Head of caudate nucleus (tissue), 42 donors: ENCODE measurements at places on chromosomes 3 and 15.

DNA sequence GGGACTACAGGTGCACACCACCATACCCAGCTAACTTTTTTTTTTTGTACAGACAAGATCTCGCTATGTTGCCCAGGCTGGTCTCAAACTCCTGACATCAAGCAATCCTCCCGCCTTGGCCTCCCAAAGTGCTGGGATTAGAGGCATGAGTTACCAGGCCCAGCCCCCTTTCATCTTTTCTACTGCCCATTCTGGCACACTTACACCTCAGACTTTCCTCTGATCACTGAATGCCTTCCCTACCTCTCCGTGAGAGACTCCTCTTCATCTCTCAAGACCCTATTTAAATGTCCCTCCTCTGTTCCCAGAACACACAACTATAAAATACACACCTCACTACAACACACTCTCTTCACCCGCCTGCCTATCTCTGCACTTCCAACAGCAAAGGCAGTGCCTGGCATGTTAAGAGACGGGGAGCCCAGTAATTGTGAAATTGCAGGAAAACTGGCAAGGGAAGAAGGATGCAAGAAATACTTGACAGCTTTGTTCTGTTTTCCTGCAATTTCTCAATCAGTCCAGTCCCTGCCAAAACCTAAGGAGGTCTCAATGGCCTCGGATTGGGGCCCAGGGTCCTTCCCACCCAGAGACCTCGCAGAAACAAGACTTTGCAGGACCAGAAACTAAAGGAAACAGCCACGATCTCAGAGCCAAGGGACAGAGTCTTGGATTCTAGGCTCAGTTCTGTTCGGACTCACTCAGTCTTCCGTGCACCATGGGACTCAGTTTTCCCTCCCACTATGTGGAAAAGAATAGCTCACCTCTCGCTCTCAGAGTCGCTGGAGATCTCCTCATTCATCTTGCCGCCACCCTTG, 849 bp downstream of the RRP9 start:
- DNase-seq: no peak

DNA sequence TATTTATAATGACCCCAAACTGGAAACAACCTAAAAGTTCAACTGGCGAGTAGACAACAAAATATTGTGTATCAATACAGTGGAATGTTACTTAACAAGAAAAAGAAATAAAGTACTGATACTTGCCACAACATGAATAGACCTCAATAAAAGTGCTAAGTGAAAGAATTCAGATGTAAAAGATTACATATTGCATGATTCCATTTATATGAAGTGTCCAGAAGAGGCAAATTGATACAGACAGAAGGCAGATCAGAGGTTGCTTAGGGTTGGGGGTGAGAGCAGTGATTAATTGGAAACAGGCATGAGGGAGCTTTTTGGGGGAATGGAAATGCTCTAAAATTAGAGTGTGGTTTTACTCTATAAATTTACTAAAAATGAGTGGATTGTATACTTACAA, 183.3 kb downstream of the SATB1 start:
- no peak for DNase-seq

- no peak for DNase-seq
These were observed 14.7 kb downstream of the SLC6A1 start for GRCh38 chr3:11006986-11007933.

DNA sequence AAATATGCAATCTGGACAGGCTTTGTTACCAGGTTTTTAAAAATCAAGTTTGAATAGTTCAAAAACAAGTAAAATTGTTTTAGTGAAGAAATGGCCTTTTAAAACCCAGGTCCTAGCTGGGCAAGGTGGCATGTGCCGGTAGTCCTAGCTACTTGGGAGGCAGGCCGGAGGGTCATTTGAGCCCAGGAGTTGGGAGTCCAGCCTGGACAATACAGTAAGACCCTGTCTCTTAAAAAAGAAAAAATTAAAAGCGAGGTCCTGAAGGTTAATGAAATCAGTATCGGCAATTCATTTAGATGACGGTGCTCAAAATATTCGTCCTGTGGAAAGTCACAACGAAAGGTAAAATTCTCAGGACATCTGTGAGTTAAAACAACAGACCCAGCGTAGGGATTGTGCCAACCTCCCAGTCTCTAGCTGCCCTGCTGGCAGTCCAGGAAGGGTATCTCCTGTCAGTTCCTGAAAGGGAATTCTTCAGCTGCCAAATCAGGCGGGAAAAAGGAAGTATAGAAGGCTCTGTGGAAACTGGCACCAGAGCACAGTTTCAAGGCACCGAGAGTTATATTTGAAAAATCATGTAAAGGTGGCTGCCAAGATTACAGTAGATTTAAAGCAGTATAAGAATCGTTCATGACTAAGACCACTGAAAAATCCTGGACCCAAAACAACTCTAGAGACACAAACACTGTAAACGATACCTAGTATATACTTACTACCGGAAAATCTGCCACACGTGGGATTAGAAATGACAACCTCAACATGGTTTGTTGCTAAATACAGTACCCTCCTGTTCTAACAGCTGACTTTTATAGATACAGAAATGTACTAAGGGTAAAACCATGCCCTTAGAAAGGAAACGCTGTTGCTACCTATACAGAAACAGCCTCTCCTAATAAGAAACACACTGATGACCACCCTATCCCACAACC, 1.2 kb upstream of the ABHD17C start:
- DNase-seq: no peak

GRCh38 chr3:152331018-152331541, 62.4 kb downstream of the MBNL1 start:
- no peak for DNase-seq

GRCh38 chr3:81339040-81339845, 422.2 kb downstream of the GBE1 start:
- no peak for DNase-seq

DNA sequence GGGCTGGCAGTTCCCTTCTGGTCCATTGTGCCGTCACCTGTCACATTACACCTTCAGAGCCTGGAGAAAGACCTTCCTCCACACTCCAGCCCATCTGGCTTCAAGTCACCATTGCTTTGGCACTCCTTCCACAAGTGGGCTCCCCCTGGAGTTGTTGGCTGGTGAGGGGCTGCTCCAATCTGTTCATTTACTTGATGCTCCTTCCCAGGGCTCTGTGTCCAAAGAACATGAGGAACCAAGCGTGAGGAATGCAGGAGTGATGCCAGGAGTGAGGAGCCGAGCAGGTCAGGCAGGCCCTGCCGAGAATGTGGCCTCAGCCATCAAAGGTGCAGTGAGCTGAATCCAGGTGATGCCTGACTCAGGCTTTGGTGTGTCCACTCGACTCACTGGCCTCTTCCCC, 57.2 kb downstream of the OXNAD1 start:
- no peak for DNase-seq

GRCh38 chr15:61794881-61795280, 265.4 kb downstream of the VPS13C start:
- DNase-seq: no peak

DNA sequence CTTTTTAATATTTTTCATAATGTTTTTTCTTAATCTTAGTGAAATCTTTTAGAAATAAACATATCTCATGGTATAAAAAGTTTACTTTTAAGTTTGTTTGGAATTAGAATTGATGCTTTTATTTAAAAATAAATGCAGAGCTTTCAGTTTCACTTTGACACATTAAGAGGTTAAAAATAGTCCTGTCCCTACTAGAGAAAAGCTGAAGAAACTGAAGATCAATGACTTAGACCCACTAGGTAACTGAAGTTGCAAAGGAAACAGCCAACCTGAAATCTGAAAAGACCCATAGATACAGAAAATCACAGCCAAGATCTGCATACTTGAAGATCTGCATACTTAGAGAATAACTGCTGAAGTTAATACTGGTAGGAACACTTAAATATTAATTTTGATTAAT, 237.6 kb downstream of the RAP2B start:
- no peak for DNase-seq

DNA sequence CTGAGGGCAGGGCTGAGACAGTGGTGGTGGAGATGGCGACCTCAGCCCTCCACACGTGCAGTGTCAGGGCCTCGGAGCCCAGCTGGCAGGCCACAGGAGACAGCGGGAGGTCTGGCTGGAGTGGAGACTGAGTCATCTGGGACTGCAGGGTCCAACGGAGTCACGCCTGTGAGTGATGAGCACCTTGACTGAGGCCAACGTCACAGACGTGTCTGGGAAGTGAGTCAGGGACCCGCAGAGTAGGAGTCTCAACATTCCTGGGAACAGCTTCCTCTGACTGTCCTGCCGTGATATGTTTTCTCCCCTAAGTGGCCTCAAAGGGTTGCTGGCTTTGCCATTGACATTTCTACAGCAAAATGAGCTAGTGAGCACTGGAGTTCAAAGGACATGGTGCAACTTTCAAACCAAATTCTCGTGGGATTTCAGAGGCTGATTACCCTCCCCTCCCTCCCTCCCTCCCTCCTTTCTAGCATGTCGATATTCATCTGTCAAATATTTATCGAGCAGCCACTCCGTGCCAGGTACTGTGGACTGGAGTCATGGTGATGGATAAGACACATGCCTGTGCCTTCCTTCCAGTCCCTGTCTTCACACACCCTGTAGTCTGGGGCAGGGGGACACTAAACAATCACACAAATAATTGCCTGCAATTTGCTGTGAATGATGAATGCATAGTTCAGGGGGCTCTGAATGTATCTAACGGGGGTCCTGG, 53.3 kb upstream of the AMOTL2 start:
- no peak for DNase-seq

- DNase-seq: no peak
These were observed 42.6 kb upstream of the MRPS22 start for GRCh38 chr3:139301183-139301582.
